Thyroid gland (tissue), 4 donors: ENCODE measurements at places on chromosomes 1 and 21. TPM values are rescaled to one million over a fixed set of nuclear protein-coding genes. Genes with fewer than 3 reads are reported as not detected.

Gene HPCAL4
- 0.11 TPM for total RNA-seq

Gene COA7
- 12.2 TPM for total RNA-seq

Gene SLC35E2B
- total RNA-seq = 53.7 TPM

Gene SVBP
- total RNA-seq = 29.0 TPM

Gene FOXJ3
- 75.3 TPM for total RNA-seq

Gene LRRC38
- not detected for total RNA-seq

Gene TENT5C
- total RNA-seq = 14.8 TPM

Gene LRRC7
- 7.9 TPM for total RNA-seq

Gene TMEM269
- total RNA-seq = not detected

Gene PTPRC
- total RNA-seq = 11.5 TPM

Gene ZNHIT6
- total RNA-seq = 13.6 TPM

Gene FAM151A
- not detected for total RNA-seq

Gene RPE65
- not detected for total RNA-seq

Gene RSPH1
- total RNA-seq = 3.2 TPM

Gene LCE3E
- not detected for total RNA-seq

Gene ILDR2
- total RNA-seq = 0.89 TPM

Gene RGSL1
- 0.27 TPM for total RNA-seq

Gene PLEKHN1
- 0.25 TPM for total RNA-seq

Gene C1orf87
- total RNA-seq = not detected

Gene TAF5L
- total RNA-seq = 18.3 TPM

Gene SYPL2
- 9.6 TPM for total RNA-seq

Gene SPRR2D
- not detected for total RNA-seq

Gene WNT3A
- total RNA-seq = not detected

Gene KAZN
- 15.6 TPM for total RNA-seq

Gene CD34
- 20.7 TPM for total RNA-seq

Gene PRR9
- not detected for total RNA-seq

Gene KCNQ4
- 1.1 TPM for total RNA-seq

Gene GFI1
- 0.45 TPM for total RNA-seq

Gene APOBEC4
- not detected for total RNA-seq

Gene DFFB
- 8.6 TPM for total RNA-seq

Gene YRDC
- total RNA-seq = 15.6 TPM

Gene TSPEAR
- total RNA-seq = 0.27 TPM

Gene SLC22A15
- total RNA-seq = 7.7 TPM

Gene SLC25A24
- total RNA-seq = 52.0 TPM

Gene TEX35
- not detected for total RNA-seq

Gene ACTN2
- 0.56 TPM for total RNA-seq

Gene BMP8B
- 6.7 TPM for total RNA-seq

Gene ANGPTL3
- not detected for total RNA-seq

Gene ZBTB18
- 17.8 TPM for total RNA-seq

Gene PARP1
- total RNA-seq = 103 TPM

Gene KRTAP13-2
- total RNA-seq = not detected

Gene RPTN
- not detected for total RNA-seq

Gene FCRL6
- 1.1 TPM for total RNA-seq

Gene OR2L5
- total RNA-seq = not detected

Gene NR1I3
- not detected for total RNA-seq

Gene KRTAP10-5
- total RNA-seq = not detected

Gene FMN2
- total RNA-seq = 1.3 TPM

Gene OR14I1
- not detected for total RNA-seq

Gene TSPAN1
- total RNA-seq = 154 TPM

Gene TIMM17A
- 34.7 TPM for total RNA-seq

Gene NES
- 4.3 TPM for total RNA-seq

Gene SEMA6C
- 2.5 TPM for total RNA-seq

Gene OR13G1
- not detected for total RNA-seq

Gene FAM163A
- total RNA-seq = 0.33 TPM

Gene MPL
- total RNA-seq = 0.22 TPM

Gene OPTC
- total RNA-seq = not detected

Gene CELF3
- total RNA-seq = not detected

Gene PAQR6
- total RNA-seq = 2.3 TPM

Gene PALMD
- 13.6 TPM for total RNA-seq
